ENCODE measurements at places on chromosomes 13 and 19.

- DNase-seq, result no peak
Measured at GRCh38 chr13:40776681-40777165, 5.7 kb upstream of the MRPS31 start.

DNA sequence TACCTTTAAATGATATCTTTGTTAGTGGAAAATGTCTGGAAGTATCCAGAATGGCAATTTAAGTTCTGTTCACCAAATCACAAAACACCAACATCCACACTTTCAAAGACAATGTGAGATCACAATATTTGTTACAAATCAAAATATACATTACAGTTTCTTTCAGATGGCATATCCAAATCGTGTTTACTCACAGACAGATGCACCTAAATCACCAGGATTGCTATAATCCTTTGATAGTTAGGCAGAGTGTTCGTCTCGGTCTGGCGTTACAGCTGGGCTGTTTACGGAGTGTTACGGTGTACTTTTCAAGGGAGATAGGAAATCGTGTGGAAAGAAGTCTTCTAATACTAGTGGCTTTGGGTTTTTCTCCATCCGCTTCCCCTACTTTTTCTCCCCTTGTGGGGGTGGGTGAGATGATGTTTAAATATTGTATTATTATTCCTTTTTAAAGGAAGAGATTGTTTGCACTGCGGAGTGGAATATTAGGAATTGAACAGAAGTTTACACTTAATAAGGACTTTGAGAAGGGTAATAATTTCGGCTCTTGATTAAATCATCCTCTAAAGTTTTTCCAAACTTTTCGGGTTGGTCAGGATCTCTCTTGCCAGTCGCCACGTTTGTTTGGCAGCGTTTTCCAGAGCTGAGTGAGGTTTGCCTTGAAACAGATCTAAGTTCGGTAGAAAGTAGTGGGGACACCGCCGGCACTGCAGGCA is 1.8 kb downstream of the MAB21L1 start:
- DNase-seq, result no peak

GRCh38 chr19:35202722-35203688 is 25.5 kb downstream of the FAM187B start:
- DNase-seq, result no peak

GRCh38 chr19:54266133-54266532 is 9.1 kb upstream of the LILRB5 start:
- DNase-seq, result peak; percentile 28

DNA sequence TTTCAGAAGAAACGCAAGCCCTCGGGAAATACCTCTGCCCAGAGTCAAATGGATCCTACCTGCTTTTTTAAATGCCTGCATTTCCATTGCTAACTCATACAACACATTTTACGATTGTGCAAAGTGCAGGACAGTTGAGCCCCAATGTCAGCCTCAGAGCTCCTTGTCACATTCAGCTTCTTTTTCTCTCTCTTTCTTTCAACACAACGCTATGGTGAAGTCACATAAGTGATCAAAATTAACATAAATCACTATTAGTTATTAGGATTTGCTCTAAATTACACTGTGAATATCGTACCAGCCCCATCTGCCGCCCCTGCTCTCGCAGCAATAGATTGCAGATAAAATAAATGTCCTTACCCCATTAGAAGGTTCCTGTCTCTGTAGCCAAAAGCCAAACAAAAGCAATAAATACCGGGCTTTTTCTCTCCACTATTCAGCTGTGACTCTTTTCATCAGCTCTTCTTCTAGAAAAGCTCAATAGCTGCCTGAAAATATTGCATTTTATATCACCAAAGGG is 8.8 kb downstream of the POU4F1 start:
- no peak for DNase-seq

GRCh38 chr13:47474839-47475238 is 526.2 kb downstream of the SUCLA2 start:
- no peak for DNase-seq

GRCh38 chr19:3580156-3580934 is 4.9 kb upstream of the GIPC3 start:
- no peak for DNase-seq

DNA sequence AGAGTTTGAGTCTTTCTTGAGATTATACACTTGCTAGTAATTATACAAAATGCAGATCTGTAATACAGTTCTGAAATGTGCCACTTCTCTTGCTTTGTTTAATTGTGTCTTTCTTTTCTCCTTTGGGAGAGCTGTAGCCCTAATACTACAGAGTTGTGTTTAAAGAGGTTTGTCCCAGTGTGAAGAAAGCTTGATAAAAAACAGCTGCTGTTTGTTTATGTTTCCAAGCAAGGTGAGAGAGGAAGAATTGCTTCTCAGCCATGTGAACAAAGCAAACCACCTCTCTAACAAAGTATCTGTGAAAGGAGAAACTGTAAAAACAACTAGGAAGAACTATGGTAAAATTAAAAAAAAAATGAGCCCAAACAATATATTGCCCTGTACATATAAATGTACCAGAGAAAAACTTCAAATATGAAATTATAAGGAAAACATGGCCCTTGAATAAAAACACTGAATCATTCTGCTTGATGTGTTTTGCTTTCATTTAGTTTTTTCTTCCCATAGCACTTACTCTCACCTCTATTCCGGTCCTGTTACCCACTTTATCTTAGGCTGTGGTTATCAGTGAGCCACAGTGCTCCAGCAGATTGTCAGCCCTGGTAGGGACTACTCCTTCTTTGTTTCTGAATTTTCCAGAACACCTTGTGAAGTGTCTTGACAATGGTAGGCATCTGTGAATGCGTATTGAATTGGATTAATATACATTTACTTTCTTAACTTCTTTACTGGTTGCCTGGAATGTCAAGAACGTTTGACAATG is 257.1 kb downstream of the MTUS2 start:
- DNase-seq, result no peak

GRCh38 chr19:23241419-23241818 is 8.8 kb downstream of the ZNF724 start:
- no peak for DNase-seq

DNA sequence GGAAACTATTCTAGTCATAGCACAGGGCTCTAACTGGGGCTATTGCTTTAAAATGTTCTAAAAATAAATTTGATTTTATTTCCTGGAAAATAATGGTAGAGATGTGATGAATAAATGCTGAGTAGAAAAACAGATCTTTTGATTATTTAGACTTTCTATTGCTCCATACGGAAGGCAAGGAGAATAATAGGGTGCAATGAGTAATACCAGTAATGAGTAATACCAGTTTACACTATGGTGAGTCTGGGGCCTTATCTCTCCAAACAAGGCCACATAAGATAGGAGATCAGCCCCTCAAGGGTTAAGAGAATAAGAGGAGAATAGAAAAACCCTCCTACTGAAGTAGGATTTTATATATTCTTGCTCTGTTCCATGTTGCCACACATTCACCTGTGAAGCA is 390.4 kb downstream of the KLF5 start:
- DNase-seq, result no peak

DNA sequence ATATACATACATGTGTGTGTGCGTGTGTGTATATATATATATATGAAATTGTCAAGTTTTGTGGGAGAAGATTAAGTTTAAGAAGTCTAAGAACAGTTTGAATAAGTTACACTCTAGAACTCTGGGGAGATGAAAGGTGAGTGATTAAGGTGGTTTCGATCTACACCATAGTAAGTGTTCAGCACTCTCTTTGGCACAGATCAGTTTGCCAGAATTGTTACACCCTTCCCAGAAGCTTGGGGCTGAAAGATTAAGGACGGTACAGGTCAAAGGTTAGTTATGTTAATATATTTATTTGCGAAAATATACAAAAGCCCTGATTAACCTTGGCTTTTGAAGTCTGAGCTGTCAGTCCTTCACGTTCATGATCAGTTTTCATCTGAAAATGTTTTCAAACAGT is 309.1 kb downstream of the KLF5 start:
- DNase-seq, result no peak

GRCh38 chr13:25295228-25295627 is 6.2 kb upstream of the NUP58 start:
- DNase-seq, result no peak

GRCh38 chr13:50745542-50746115 is 97.9 kb downstream of the DLEU7 start:
- DNase-seq, result no peak

- DNase-seq, result no peak
Measured at GRCh38 chr19:18881491-18881890, 14.5 kb downstream of the CERS1 start.

- DNase-seq, result no peak
Measured at GRCh38 chr13:92833071-92833470, 393.5 kb upstream of the GPC6 start.

DNA sequence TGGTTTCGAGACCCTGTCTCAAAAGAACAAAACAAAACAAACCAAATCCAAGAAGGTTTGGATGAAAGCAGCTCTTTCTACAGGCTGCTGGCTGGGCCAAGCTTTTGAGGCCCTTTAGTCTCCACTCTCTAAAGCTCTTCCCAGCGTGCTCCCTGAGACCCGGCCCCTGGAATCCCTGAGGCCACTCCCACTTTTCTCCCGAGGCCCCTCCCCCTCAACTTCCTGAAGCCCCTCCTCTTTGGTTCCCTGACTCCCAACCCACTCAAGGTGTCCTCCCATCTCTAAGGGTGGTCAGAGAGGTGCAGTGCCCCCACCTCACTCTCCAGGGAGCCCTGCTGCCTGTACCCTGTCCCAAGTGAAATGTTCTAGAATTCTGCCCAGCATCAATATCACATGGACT is 10.6 kb downstream of the ERICH6B start:
- DNase-seq, result no peak

- no peak for DNase-seq
Measured at GRCh38 chr13:109672545-109672944, 113.8 kb downstream of the IRS2 start.

DNA sequence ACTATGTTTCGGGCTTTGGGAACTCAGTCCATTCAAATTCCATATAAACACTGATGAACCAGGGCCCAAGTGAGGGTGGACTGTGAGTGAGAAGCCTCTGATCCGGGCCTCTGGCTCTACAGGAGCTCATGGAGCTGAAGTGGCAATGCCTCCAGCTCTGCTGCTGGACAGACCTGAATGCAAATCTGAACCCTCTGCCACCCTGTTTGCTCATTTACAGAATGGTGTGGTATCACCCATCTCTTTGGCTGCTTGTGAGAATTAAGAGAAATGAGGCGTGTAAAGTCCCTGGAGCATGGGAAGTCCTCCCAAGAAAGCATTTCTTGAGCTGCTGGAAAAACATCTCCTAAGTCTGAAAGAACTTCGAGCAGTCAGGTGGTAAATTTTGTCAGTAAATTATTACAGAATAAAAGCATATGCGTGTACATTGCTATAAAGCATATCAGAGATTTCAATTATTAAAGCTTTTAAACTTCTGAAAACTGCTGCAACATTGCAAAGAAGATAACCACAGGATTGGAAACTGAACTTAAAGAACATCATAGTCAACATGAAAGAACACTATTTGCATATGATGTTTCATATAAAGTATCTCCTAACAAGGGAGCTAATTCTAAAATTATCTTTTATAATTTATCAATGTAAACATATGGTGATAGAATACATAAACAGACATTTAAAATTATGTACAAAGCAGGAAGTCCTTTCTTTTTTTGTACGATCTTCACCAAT is 369.0 kb downstream of the UQCRFS1 start:
- DNase-seq, result no peak

DNA sequence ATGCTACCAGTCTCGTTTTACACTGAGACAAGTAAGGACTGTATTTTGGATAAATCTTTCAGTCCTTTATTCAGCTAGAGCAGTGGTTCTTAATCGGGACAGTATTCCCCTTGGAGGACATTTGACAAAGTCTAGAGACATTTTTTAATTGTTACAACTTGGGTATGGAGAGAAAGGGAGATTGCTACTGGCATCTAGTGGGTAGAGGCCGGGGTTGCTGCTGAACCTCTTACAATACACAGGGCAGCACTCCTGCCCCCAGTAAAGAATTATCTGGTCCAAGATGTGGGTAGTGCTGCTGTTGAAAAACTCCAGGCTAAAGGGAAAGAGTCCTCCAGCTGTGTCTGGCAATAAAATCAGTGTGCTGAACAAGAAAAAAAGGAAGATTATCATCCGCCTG is 334.8 kb downstream of the SLC7A1 start:
- no peak for DNase-seq

- DNase-seq, result no peak
Measured at GRCh38 chr13:113882267-113882630, 18.4 kb upstream of the GAS6 start.

DNA sequence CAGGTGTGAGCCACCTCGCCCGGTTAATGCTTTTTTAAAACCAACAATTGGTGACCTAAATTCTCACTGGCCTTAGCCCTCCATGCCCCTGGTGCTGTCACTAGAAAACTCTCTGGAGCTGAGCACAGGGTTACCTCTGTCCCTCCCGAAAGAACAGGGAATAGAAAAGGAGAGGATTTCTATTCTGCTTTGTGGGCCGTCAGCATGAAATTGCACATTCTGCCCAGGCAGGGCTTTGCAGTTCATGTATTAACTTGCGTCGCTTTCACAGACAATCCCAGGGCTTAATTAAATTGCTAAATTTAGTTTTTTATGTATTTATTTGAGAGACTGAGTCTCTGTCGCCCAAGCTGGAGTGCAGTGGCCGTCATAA is 583 bp upstream of the ZNF480 start:
- no peak for DNase-seq

GRCh38 chr13:102295316-102296048 is 106.4 kb downstream of the FGF14 start:
- DNase-seq, result no peak

DNA sequence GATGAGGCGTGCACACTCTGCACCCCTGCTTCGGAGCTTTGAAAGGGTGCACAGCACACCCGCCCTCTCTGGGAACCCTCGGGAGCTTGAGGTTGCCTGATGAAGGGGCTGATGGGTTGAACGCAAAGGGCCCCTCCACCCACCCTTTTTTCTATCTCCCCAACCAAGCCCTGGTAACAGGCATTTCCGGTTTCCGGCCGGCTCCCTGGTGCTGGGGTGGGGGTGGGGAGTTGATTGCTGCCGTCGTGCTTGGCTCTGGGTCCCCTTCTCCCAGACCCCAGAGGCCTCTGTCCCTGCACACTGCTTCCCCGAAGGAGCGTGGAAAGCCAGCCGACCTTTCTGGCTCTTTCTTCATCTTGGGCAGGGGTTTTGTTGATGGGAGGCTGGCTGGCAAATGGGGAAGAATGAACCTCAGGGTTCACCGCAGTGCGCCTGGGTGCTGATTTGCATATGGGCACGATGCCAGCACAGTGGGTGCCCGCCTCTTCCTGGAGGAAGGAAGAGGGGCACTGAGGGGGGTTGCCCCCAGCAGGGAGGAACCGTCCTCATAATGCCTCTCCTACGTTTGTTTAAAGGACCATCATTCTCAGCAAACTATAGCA is 29.1 kb downstream of the VAV1 start:
- DNase-seq, result no peak

- no peak for DNase-seq
Measured at GRCh38 chr13:111039735-111040134, 75.4 kb upstream of the ARHGEF7 start.

GRCh38 chr13:24179486-24179850 is 18.9 kb downstream of the SPATA13 start:
- no peak for DNase-seq

- DNase-seq, result no peak
Measured at GRCh38 chr13:99361197-99361596, 54.0 kb upstream of the GPR183 start.

Measured in COR-L47 (cell line).